NCI-H1436 (cell line): ENCODE measurements at places on chromosomes 6 and 20.

- no peak for DNase-seq
These were observed 27.0 kb downstream of the HECA start for GRCh38 chr6:139161817-139162284.

GRCh38 chr6:156853733-156854132, 76.6 kb downstream of the ARID1B start:
- DNase-seq = no peak

GRCh38 chr6:91181416-91181815, 594.5 kb upstream of the MAP3K7 start:
- DNase-seq = no peak

GRCh38 chr6:110810896-110811586, 4.2 kb downstream of the CDK19 start:
- no peak for DNase-seq

DNA sequence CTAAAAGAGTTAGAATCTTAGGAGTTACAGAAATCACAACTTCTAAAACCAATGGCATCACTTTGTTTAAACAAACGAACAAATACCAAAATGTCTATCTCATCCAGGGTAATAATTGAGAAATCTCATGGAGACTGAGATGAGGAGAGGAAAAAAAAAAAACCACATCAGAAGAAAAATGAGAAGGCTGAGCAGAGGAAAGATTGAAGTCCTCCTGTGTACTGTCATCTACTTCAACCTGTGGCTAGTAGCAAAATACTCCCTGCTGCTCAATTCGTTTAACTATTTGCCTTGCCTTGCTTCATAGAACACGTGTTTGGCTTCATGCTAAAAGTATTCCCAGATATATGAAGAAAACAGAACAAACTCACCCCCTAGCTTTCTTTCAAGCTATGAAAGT, 143.7 kb downstream of the PDE10A start:
- DNase-seq = no peak

DNA sequence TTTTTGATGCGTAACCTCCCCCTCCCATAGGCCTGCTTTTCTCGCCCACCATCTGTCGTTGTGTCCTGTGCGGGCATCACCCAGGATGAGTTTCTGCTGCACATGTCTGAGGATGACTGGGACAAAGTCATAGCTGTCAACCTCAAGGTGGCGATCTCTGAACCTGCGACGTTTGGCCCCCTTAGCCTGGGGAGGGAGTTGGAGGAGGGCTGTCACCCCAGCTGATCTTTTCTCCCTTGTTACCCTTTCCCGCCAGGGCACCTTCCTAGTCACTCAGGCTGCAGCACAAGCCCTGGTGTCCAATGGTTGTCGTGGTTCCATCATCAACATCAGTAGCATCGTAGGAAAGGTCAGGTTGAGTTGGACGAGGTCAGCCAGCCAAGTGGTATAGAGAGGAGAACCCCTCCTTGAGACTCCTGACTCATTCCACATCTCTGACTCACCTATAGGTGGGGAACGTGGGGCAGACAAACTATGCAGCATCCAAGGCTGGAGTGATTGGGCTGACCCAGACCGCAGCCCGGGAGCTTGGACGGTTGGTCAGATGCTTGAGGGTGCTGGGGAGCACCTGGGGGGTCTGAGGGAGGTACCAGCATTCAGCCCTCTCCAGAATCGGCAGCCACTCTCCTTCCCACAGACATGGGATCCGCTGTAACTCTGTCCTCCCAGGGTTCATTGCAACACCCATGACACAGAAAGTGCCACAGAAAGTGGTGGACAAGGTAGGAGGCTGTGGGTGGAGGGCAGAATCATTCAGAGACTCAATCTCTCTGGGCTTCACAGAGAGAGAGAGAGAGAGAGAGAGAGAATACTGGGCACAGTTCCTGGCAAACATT, 954 bp downstream of the HSD17B8 start:
- DNase-seq = no peak

DNA sequence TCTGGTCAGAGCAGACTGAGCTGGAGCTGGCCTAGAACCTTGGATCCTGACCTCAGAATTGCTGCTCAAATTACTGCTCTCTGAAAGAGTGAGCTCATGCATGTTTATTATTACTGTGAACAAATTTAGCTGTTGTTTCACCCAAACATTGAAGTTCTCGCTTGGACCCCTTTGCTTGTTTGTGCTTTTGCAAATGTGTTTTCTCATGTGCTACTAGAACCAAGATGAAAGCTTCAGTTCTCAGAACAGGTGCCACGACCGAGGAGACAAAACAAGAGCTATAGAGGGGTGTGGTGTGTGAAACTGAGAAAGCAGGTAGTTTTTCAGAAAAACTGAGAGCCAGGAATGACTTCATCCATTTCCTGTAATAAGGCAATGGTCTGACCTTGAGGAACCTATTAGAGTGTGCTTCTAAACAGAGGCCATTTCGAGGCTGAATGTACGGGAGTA, 50.0 kb upstream of the ESR1 start:
- no peak for DNase-seq

- no peak for DNase-seq
These were observed 40.6 kb downstream of the DTNBP1 start for GRCh38 chr6:15622045-15622740.

- no peak for DNase-seq
These were observed at the start of gene OR12D1 for GRCh38 chr6:29414588-29414987. OR12D1 (plus strand) TSS chr6:29414928.

GRCh38 chr6:26205625-26206574, 118.7 kb downstream of the HFE start:
- DNase-seq = no peak
